RPMI7951 (cell line): ENCODE measurements at places on chromosomes 7 and 10. TPM values are rescaled to one million over a fixed set of nuclear protein-coding genes. Genes with fewer than 3 reads are reported as not detected.

DKK1 gene
- 4.7 and 7.3 TPM in 2 replicates for total RNA-seq

NYAP1 gene
- total RNA-seq, result not detected in 2 replicates

C7orf57 gene
- 0.59 and 1.4 TPM in 2 replicates for total RNA-seq

NUDT13 gene
- 2.1 and 3.6 TPM in 2 replicates for total RNA-seq

CACNB2 gene
- total RNA-seq, result not detected in 2 replicates
